Mammary epithelial cell (primary cell): ENCODE measurements at places on chromosomes 6 and 20. TPM values are rescaled to one million over a fixed set of nuclear protein-coding genes. Genes with fewer than 3 reads are reported as not detected.
A peak's percentile ranks its signal among the peaks of the same experiment; 100 is the strongest.

The KIAA0408 gene
- total RNA-seq, result not detected in 2 replicates

The CRIP3 gene
- total RNA-seq, result not detected in 2 replicates

The FGD2 gene
- total RNA-seq, result not detected

- DNase-seq, result no peak
Measured at GRCh38 chr6:101845172-101845571, 451.7 kb downstream of the GRIK2 start.

The RHAG gene
- not detected in 2 replicates for total RNA-seq

- no peak for DNase-seq
Measured at GRCh38 chr6:5213836-5214235, 46.9 kb downstream of the LYRM4 start.

DNA sequence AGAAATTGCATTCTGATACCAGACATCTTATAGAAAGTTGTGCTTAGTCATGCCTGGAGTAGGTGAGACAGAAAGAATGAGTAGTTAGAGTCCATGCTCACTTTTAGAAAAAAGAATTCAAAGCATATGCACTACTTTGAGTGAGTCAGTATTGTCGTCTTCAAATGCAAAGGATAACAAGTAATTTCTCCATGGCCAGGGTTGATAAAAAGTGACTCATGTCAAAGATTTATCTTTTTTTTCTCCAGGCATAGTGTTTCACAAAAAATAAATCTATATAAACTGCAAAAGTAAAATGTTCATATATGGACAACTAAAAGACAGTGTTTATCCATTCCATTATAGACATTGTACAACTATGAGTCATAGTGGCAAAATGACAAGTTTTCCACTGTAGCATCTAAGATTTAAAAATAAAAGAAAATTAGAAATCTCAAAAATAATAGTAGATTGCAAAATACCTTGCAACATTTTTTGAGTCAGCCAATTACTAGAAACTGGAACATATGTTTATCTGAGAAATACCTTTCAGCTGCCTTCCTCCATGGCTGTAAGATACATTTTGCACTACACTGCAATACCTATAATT, 329.6 kb downstream of the GRIK2 start:
- peak; percentile 83 for DNase-seq
